CD4-positive, alpha-beta T cell treated with Interleukin-15 for 4 hours (primary cell): ENCODE measurements at places on chromosomes 7 and 10.

DNA sequence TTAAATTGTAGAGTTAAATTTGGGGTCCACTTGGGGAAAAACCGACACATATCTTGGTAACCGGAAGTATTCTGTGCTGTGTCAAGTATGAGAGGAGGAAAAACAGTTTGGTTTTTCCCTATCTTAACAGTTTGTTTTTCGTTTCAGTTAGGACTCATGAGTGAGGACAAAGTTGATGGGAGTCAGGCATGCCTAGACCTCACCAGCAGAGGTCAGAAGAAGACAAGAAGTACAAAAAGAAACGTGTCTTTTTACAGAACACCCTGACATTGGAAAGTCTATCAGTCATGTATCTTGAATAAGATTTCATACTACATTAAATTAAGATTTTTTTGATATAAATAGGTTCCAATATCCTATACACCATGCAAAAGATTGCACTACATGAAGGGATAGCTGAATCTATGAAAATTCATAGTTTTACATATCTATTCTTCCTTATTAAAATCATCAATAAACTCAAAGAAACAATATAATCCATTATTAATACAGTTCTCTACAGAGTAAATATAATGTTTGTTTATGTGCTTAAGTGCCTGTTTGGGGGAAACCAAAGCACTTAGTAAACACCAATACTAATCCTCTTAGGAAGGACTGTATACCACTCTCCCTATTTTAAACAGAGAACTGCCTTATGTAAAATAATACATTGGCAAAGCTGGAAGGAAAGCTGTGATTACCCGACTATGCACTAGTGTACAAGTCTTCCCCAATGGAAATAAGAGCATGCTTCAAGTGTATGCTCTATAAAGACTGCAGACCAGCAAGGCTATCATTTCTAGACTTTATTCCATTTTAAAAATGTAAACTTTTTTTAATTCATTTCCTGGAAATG lies 95.6 kb downstream of the USP6NL start:
- DNase-seq, result peak; percentile 55

- no peak for DNase-seq
Observed at GRCh38 chr10:77036993-77037734, 600.4 kb downstream of the KCNMA1 start.

DNA sequence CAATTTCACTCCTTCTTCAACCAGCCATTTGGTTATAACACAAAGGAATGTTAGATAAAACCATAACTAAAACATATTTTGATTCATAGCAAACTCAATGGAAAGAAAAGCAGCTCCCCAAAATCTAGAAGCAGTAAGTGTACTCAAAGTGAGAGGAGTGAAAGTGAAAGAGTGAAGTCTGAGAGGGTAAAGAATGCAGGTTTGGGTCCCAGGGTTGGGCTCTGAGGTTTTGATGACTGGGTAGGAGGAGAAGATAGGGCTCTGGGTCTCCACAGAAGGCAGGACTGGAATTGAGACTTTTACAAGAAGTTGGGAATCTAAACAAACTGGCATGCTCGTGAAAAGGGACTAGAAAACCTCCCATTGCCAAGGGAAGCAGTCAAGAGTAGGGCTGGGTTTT lies 85.4 kb upstream of the RSU1 start:
- no peak for DNase-seq

GRCh38 chr10:69572159-69573055 lies 815 bp downstream of the NEUROG3 start:
- no peak for DNase-seq

GRCh38 chr7:42893346-42894240 lies 18.3 kb downstream of the C7orf25 start:
- no peak for DNase-seq

GRCh38 chr10:76309070-76309469 lies 877.6 kb downstream of the LRMDA start:
- DNase-seq, result no peak

DNA sequence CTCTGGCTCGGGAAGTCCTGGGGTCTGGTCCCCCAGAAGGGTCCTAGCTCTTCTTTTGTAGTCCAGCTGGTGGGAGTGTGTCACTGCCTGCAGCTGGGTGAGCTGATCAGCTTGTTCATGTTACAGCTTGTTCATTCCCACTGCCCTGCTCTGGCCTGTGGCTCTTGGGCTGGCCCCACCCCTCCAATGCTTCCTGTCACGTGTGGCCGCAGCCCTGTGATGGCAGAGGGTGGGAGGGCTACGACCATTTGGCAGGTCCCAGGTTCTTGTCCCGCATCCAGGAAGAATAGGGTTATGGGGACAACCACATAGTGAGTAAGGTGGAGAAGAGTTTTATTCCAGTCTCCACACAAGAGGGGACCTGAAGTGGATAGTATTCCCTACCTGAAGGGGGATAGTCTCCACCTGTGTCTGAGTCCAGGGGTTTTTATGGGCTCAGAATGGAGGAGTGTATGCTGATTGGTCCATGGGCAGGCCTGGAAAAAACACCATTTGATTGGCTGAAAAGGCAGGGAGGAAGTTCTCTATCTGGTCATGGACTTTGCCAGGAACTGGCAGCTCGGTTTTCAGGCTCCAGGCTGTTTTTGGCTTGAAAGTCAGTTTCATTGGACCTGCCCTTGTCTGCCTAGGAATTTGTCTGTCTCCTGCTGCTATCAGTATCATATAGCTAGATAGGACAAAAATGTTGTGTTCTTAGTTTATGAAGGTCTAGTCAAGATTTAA lies 13.1 kb downstream of the SDHAF3 start:
- no peak for DNase-seq

DNA sequence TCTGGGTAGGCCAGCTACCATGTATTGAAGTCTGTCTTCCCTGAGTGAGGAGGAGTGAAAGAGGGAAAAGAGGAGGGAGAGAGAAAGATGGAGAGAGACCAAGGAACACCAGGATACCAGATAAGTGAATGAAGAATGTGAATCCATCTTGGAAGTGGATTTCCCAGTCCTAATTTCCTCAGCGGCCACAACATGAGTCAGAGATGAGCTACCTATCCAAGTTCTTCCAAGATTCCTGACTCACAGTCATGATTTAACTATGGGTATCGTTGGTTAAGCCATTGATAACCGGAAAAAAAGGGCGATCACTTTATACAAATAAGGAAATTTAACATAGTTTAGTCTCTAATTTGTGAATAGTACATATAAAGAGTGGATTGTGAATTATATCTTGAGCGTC lies 561.8 kb downstream of the ATRNL1 start:
- no peak for DNase-seq

GRCh38 chr10:43192884-43193283 lies 54.6 kb downstream of the CSGALNACT2 start:
- no peak for DNase-seq

- no peak for DNase-seq
Observed at GRCh38 chr10:112185959-112186358, 2.4 kb upstream of the GPAM start.

- no peak for DNase-seq
Observed at GRCh38 chr7:112001091-112001826, 204.9 kb downstream of the DOCK4 start.

- DNase-seq, result no peak
Observed at GRCh38 chr7:156461881-156462665, 178.5 kb upstream of the RNF32 start.

- DNase-seq, result no peak
Observed at GRCh38 chr10:507355-507699, 182.1 kb downstream of the DIP2C start.

DNA sequence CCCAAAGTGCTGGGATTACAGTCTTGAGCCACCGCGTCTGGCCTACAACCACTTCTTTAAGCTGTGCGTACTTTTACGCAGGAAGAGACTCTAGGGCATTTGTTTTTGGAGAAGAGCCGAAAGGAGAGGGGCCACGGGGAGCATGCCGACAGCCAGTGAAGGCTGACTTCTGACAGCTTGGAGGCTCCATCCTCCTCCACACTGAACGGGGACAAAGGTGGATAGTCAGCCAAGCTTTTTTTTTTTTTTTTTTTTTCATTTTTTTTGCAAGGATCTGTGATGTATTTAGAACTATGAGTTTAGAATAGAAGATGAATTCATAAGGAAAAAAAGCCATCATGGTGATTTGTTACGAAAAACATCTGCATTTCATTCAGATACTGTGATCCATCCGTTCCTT lies 221.7 kb downstream of the ARHGAP21 start:
- no peak for DNase-seq

GRCh38 chr10:131728286-131729228 lies 172.3 kb upstream of the PPP2R2D start:
- no peak for DNase-seq

- DNase-seq, result no peak
Observed at GRCh38 chr10:104706886-104707285, 65.8 kb downstream of the SORCS3 start.

DNA sequence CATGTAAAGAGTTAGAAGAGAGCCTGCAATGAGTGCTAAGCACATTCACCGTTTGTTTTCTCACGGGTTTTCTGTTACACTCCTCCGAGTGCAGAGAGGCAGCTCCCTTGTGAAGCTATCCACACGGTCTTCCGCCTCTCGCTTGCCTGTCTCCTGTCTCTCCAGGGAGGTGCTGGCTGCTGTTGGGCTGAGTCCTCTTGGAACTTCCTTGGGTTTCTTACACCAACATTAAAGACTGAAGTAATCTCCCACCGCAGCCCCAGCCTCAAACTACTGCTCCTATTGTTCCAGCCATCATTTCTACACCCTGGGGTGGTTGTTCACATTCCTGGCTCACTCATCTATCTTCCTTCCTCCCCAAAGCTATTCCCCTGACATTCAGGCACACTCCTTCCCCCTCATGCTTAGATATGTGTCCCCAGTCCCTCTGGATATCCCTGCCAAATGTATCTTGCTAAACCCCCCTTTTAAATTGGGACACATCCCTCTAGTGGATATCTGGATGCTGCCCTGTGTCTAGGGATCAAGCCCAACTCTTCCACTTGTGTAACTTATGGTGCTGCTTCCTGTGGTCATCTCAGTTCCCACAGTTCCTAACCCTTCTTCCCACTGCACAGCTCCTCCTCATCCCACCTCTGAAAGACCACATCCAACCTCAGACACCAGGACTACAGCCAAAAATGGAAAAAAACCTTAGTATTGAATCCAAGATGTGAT lies 14.1 kb downstream of the ESYT2 start:
- DNase-seq, result no peak

- DNase-seq, result no peak
Observed at GRCh38 chr10:88557256-88557655, 25.9 kb downstream of the RNLS start.

- no peak for DNase-seq
Observed at GRCh38 chr7:110309941-110310340, 781.0 kb upstream of the LRRN3 start.

DNA sequence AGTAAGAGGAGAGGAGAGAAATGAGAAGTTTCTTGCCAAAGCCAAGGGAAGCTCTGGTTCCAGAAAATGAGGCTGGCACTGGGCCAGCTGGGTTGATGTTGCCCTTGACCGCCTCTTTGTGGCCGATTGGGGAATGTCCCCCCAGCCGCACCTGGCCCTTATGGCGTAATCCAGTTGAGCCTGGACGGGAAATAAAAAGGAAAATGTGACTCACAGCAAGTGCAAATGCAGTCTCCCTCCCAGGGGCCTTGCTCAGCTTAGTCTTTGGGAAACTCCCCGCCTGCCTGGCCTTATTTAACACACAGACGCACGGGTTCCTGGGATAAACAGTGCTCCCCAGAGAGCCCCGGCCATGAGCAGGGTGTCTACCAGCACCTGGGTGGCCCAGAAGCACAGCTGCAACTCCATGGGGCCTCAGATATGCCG lies 174.8 kb downstream of the KIAA1217 start:
- DNase-seq, result no peak

- DNase-seq, result no peak
Observed at GRCh38 chr7:87003872-87004798, 55.3 kb downstream of the ELAPOR2 start.

- DNase-seq, result no peak
Observed at GRCh38 chr10:28906934-28907333, 229.6 kb downstream of the BAMBI start.

DNA sequence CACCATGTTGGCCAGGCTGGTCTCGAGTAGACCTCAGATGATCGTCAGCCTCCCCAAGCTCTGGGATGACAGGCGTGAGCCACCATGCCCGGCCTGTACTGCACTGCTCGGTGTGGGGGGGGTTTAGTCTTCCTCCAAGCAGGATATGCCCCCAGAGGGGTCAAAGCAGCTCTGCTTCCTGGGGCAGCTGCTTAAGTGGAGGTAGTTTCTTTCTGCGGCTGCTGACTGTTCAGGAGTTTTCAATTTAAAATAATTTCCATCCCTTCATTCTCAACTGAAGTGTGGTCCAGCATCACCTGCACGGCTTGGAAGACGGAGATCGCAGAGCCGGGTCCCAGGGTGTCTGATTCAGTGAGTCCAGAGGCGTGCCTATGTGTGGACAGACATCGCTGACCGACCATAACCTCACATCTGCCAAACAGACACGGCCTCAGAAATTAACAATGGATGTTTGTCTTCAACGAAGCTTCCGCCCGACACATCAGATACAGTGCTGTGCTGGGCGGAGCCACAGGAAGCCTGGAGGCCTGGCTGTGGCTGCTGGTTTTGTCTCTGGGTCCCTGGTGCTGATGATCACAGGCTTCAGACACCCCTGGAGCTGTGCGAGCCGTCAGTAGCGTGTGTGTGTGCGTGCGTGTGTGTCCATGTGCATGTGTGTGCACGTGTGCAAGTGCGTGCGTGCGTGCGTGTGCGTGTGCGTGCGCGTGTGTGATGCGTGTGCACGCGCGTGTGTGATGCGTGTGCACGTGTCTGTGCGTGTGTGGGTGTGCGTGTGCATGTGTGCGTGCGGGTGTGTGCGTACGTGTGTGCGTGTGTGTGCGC lies 226.5 kb upstream of the PITRM1 start:
- DNase-seq, result no peak

DNA sequence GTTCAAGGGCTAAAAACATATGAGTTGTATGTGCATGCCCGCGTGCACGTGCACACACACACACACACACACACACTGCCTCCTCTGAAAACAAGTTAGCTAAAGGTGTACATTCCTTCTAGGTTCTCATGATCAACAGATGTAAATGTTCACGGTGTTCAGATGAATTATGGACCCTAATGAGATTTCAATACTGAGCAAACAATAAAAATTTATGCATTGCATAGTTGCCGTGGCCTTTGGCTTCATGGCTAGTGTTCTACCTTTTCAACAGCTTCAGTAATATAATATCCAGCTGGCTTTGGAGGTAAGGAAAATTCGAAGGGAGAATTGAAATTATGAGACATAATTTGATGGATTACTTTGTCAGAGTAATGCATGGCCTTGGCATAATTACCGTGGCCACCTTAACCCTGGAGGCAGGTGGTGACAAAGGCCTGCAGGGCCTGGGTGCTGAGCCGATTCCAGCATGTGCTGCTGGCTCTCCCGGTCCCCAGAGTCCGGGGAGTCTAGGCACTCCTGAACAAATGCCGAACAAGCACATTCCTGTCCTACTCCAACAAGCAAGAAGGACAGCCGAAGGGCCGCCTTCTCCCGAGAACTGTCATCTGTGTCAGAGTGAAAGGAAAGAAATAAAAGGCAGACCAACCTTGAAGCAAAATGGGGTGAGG lies 166.6 kb upstream of the TCF7L2 start:
- no peak for DNase-seq

DNA sequence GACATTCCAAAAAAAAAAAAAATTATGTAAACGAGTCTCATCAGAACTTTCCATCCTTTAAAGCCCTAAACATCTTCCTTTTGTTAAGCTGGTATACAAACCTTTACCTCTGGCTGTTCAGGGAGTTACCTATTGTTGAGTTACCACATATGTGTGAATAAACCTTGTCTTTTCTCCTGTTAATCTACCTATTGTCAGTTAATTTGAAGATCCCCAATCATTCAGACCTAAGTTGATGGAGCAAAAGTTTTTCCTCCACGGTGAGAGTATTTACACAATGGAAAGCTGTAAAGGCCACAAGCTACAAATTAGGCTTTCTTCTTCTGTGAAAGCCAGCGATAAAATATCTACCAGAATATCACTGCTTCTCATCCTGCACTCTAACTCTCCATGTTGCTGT lies 80.3 kb downstream of the SKAP2 start:
- no peak for DNase-seq

GRCh38 chr10:13102002-13102794 lies 2.2 kb downstream of the OPTN start:
- DNase-seq, result no peak
